RWPE2 (cell line): ENCODE measurements at places on chromosomes 7 and 10.

- DNase-seq = peak; percentile 25
These were observed 32.3 kb downstream of the PPP2R2D start for GRCh38 chr10:131933016-131933695.

DNA sequence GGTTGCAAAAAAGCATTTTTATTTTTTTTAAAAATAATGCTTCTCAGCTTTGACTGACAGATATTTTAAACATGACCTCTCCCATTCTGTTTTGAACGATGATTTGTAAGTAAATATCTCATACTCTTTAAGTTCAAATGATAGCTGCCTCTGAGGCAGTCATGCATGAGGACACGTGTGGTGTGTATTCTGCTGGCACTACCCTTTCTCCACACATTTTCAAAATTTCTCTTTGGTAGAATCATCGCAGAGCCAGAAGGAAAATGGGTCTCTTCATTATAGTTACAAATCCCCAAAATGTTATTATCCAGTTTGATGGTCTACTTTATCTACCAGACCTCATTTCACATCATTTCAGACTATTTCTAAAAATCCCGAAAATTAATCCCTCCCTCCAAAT lies 55.1 kb downstream of the FZD1 start:
- no peak for DNase-seq

- no peak for DNase-seq
These were observed 240.4 kb downstream of the ABCA13 start for GRCh38 chr7:48411619-48412018.

GRCh38 chr10:101161494-101162299 lies 30.6 kb downstream of the TLX1 start:
- no peak for DNase-seq

GRCh38 chr7:45342236-45342635 lies 184.6 kb downstream of the RAMP3 start:
- no peak for DNase-seq

- no peak for DNase-seq
These were observed 12.2 kb upstream of the REPIN1 start for GRCh38 chr7:150356265-150356897.

- DNase-seq = no peak
These were observed 105.9 kb upstream of the CAV2 start for GRCh38 chr7:116393654-116394053.

DNA sequence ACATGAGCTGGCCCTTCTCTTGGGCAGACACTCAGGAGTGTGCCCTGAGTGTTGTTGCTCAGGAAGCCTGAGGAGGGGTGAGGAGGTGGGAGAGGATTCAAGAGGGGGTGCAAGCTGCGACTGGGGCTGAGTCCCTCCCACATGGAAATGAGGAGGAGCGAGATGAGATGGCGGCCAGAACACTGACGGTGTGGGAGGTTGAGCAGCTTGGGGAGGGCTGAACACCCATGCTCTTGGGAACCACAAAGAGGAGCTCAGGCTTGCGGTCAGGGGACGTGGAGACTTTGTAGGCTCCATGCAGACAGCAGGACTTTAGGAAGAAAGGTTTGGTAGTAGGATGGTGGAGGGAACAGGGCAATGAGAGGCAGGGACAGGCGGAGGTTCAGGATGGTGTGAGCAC lies 163.2 kb upstream of the SHH start:
- DNase-seq = peak; percentile 20

DNA sequence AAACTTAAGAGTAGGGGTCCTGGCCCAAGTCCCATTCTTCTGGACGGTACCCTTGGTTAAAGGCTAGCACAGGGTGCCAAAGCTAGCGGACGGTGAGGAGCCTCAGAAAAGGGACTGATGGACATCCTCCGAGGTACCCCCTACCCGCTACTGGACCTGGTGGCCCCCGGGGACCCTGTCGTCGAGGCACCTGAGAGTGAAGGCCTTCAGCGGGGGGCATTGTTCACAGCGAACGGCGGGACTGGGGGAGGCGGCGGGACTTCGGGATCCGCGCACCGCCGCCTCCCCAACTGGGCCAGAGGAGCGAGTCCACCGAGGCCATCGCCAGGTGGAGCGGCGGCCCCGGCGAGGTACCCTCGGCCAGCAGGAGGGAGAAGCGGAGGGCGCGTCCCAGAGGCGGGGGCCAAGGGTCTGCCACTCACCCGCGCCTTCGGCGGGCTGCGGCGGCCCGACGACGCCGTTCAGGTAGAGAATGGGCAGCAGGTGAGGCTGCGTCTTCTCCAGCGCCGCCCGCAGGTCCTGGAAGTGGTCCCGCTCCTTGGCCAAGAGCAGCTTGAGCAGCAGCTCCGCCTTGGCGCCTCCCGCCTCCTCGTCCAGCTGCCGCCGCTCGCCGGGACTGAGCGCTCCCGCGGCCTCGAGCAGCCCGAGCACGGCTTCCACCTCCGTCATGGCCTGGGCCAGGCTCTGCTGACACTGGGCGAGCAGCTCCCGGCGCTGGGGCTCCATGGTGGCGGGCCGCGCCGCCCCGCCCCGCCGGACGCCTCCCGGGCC lies 575 bp downstream of the DLG5 start:
- DNase-seq = no peak

- no peak for DNase-seq
These were observed 45.8 kb downstream of the C10orf143 start for GRCh38 chr10:130064783-130065182.

GRCh38 chr10:64350665-64351064 lies 829.5 kb downstream of the REEP3 start:
- DNase-seq = no peak

GRCh38 chr7:86963599-86964230 lies 95.7 kb downstream of the ELAPOR2 start:
- no peak for DNase-seq

- DNase-seq = no peak
These were observed 91.7 kb upstream of the ADCY1 start for GRCh38 chr7:45482451-45482850.

DNA sequence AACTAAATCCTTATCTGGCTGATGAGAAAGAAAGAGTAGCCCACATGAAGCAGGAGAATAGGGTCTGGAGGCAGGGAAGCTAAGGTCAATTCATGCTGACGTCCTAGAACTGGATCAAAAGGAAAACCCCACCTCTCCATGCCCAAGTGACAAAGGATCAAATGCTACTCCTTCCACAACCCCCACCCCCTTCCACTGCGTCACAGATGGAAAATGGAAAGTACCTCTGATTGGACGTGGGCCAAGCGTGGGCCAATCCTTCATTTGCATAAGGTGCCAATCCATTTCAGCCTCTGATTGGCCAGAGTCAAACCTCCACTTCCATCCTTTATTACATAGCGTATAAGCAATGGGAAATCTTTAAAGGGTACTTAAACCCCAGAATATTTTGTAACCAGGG lies 431.3 kb upstream of the ETV1 start:
- no peak for DNase-seq

- DNase-seq = no peak
These were observed 63.1 kb downstream of the AUTS2 start for GRCh38 chr7:69661342-69661741.

GRCh38 chr7:44572771-44573170 lies 937 bp downstream of the DDX56 start:
- DNase-seq = no peak

- DNase-seq = no peak
These were observed 358.5 kb upstream of the AKR1E2 start for GRCh38 chr10:4467481-4467880.

DNA sequence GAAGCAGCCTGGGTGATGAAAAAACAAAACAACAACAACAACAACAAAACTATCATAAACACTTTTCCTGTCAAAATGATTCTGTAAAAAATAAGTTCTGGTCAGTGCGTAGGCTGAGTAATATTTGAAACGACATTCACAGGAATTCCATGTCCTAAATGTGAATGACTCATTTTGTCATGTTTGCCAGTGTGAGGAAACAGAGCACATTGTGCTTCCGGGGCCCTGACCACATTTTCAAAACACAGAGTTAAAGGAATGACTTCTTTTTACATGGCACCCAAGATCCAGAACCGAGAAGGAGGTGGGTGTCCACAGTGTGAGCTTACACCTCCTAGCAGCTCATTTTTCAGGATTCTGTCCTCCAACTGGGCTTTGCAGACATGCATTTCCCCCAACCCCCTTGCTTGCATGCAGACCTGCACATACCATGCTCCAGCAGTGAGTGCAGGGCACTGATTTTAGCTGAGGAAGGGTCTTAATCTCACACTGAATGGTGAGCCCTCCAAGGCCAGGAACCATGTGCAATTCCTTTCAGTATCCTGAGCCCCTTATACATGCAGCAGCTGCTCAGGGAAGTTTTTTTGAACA lies 3.0 kb downstream of the CLRN3 start:
- no peak for DNase-seq

GRCh38 chr10:75486591-75486990 lies 55.2 kb downstream of the LRMDA start:
- no peak for DNase-seq

GRCh38 chr10:73650537-73651331 lies 5.1 kb downstream of the SYNPO2L start:
- DNase-seq = no peak

DNA sequence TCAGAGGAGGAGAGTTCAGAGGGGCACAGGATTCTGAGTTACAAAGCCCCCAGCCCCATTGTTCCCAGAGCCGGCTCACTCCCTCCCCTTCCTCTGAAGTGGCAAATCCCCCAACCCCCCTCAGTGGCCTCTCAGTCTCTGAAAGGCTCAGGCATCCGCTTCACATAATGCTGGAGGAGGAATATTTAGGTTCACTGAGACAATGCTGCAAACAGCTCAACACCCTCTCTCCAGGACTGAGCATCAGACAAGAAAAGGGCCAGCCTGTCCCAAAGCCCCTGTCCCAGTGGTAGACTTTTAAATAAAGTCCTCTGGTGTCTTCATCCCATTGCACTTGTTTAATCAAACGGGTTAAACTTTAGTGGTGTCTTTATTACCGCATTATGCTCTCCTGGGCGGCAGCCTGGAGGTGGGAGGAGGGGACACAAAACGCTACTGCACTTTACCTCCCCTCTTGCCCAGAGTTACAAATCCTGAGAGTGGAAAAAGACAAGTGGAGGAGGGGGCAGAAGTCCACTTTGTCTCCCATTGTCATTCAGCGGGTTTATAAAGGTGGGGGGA lies 257.9 kb downstream of the FGFR2 start:
- DNase-seq = no peak

GRCh38 chr10:67527351-67527750 lies 168.6 kb downstream of the CTNNA3 start:
- no peak for DNase-seq

- no peak for DNase-seq
These were observed 57.2 kb downstream of the ARHGAP12 start for GRCh38 chr10:31871266-31872065.

- no peak for DNase-seq
These were observed 601.1 kb upstream of the FOXK1 start for GRCh38 chr7:4080954-4081353.

DNA sequence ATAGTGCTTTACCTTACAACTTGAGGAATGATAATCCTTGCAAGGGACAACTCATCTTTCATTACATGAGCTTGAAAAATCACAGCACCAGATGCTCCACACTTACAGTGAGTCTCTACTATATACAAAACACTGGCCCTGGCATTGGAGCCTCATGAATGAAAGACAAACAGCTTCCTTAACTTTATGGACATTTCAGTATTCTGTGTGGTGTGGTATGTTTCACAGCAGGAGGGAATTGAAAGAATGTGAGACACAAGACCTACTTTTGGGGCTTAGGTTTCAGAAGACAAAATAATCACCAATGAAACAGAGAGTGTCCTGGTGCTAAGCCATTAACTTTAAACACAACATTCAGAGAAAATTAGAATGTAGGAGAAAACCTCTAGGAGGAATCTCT lies 1249.6 kb downstream of the XPNPEP1 start:
- no peak for DNase-seq

GRCh38 chr10:33048223-33048622 lies 90.2 kb upstream of the ITGB1 start:
- no peak for DNase-seq

DNA sequence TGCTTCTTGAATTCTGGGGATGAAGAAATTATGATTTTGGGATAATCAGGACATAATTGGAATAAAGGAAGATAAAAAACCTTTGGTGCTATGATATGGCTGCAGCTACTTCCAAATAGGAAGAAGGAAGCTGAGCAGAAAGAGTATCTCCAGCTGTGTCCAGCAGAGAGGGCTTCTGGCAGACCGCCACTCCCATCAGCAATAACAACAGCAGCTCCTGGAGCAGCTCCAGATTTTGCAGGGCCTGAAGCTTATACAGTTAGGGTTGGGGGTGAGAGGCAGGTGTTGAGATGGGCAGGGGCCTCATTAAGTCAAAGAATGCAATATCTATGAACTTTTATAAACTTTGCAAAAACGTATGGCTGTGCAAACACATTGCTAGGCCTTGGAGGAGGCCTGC lies 62.3 kb downstream of the C10orf120 start:
- DNase-seq = no peak
